ENCODE measurements at places on chromosomes 11 and 22.

DNA sequence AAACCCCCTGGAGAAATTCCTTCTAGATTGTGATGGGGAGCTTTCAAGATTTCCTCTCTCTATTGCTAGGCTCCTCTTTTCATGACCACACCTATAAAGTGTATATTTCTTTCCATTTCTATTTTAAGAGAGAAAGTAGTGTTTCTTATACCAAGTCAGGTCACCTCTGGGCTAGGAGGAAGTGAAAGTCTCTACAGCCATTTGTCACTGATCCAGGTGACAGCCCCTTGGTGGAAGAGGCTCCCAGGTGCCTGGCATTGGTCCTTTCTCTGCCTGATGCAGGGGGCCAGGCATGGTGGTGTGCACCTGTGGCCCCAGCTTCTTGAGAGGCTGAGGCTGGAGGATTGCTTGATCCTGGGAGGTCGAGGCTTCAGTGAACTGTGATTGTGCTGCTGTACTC is 64.7 kb downstream of the DHCR7 start:
- no peak for DNase-seq

DNA sequence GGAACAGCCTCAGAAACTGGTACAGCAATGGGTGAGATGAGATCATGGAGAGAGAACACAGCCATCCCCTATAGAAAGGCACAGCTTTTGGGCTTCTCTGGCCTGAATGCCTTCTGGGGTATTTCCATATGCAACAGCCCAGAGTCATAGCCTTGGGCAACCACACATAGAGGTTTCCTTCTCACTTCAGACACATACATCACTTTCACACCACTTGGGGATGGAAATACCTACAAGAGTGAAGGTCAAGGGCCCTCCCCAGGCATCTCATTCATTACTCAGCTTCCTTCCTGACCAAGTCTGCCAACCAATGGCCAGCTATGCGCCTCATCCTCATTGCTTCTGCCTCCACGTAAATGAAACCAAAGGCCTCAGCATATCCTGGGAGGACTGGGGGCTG is 17.7 kb upstream of the OLFML1 start:
- no peak for DNase-seq

- DNase-seq, result no peak
Observed at GRCh38 chr11:8586184-8586583, 7.8 kb downstream of the STK33 start.

DNA sequence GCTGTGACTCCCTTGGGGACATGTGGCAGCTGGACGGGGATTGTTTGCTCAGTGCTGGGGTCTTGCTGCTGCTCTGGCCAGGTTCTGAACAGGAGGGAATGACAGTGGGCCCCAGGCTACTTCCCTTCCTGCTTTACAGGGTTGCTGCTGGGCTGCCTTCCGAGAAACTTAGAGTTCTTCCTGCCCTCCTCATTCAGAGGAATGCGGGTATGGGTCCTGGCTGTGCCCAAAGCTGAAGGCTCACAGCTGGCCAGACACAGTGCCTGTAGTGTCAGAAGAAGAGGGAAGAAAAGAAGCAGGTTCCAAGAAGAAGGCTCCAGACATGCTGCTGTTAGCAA is 108.3 kb upstream of the PARVA start:
- DNase-seq, result peak; percentile 66

- DNase-seq, result no peak
Observed at GRCh38 chr11:14861680-14862079, 30.4 kb downstream of the CYP2R1 start.

DNA sequence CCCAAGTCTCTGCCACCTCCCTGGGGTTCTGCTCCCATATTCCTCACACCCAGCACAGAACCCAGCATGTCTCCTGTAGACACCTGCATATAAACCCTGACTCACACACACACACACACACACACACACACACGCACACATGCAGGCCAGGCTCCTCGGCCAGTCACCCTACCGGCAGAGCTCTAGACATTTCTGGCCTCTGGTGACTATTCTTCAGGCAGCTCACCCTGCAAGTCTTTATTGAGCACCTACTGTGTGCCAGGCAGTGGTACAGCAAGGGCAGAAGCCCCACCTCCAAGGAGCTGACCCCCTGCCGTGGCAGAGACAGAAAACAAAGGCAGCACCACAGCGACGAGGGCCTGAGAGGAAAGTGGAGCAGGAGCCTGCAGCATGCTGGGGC is 50.3 kb downstream of the CDKN1C start:
- DNase-seq, result no peak

GRCh38 chr11:70575396-70576060 is 177.2 kb downstream of the CTTN start:
- no peak for DNase-seq

DNA sequence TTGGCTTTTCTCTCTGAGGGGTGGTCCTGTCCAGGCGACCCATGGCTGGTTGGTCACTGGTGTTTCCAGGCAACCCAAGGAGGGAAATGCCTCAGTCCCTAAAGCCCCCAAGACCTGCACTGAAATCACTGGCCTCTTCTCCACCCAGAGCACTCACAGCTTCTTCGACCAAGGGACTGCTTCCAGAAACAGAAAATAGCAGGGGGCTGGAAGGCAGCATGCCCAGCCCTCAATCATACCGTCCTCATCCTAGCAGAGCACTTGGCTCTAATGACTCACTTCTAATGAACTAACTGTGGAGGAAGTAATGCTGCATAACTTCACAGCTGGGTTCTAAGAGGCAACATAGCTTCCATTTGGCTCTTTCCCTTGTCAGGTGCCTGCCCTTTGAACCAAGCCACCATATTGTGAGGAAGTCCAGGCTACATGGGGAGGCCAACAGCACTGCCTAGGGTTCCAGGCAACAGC is 27.6 kb downstream of the DKK3 start:
- no peak for DNase-seq

- no peak for DNase-seq
Observed at GRCh38 chr22:36756746-36757655, 18.9 kb downstream of the IFT27 start.

DNA sequence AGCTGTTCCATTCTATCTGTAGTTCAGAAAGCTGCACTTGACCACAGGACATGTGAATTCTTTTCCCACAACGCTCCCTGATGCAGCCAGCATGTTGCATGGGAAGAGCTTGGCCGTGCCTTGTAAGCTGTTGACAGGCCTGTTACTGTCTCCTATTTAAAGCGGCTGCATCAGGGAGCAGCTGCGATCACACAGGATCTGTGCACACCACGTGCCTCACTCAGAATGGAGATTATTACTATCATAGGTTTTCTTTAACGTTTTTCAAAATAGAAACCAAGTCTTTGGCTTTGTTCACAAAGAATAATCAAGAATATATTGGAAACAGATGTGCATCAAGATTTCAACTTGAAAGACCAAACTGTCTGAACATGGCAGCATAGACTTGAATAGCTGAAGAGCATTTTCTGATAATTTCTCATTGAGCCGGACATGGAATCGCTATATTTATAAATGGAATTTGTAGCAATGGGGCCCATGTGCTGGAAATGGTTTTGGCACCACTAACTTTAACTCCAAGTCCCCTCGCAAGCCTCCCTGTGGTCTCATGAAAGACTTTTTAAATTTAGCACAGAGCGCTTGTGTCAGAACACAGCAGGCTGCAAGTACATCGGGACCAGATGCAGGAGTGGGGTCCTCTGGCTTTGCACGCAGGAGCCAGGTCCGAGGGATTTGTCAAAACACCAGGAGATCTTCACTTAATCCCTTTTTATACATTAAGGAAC is 40.8 kb upstream of the MYO18B start:
- DNase-seq, result peak; percentile 40

- no peak for DNase-seq
Observed at GRCh38 chr11:104291646-104292045, 127.7 kb upstream of the PDGFD start.

DNA sequence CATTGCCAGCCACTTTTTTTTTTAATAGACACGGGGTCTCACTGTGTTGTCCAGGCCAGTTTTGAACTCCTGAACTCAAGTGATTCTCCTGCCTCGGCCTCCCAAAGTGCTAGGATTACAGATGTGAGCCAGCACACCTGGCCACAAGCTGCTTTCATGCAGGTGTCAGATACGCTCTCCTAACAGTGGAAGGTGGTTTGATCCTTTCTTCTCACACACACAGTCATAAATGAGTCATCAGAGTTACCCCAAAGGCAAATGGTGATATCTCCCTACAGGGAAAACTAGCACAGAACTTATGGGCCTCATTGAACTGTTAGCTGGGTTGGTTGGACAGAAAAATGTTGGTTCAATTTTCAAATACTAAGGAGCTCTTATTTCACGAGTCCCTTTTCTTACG is 38.2 kb upstream of the UBASH3B start:
- no peak for DNase-seq

GRCh38 chr22:26041931-26042330 is 127.3 kb upstream of the SEZ6L start:
- no peak for DNase-seq

DNA sequence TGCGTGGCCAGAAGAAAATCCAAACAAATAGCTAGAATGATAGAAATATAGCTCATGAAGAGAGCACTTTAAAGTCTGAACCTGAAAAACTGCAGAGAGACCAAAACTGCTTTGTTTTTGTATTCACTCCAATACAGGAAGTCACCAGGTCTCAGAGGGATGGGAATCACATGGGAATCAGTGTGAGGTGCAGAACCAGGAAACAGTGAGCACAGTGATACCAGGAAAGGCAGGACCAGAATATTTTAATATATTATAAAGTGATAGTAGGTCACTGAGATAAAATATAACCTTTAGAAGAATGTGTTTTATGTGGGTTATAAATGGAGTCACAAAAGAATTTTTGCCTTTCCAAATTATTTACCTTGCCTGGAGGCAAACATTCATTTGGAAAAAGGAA is 277.3 kb downstream of the CASP12 start:
- no peak for DNase-seq

- peak; percentile 69 for DNase-seq
Observed at GRCh38 chr11:13972043-13972910, 9.8 kb downstream of the SPON1 start.

DNA sequence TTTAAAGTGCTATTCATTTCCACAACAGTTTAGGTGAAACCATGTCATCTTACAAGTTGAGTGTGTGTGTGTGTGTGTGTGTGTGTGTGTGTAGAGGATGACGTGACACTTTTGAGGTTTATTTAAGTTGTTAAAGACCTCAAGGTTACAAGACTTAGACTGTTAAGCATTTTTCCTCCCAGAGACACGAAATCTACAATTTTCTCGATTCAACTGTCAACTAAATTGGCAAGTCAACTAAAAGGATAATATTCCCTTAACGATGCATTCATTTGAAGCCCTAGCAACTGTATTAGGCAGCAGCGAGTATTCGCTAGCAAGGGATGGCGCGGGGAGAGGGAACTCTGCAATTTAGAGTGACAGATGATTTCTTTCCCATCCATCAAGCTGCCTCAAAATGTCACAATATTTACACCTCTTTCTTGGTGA is 17.6 kb upstream of the BDNF start:
- no peak for DNase-seq

GRCh38 chr11:77779935-77780334 is 40.6 kb downstream of the RSF1 start:
- DNase-seq, result peak; percentile 30

DNA sequence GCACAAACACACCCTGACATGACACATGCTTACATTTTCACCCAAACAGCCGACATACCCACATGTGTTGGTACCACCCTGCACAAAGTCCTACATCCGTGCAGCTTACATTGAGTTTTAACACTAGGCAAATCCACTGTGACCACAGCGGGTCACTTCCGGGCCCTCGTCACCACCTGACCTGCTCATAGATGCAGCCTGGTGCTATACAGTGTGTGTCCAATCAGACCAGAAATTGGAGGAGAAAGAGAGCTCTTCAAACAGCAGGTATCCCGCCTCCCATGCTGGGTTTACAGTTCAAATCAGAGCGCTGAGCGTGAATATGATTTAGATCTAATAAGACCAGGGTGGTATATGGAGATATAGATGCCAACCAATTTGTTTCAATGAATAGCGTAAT is 35.4 kb downstream of the PHF21B start:
- no peak for DNase-seq

DNA sequence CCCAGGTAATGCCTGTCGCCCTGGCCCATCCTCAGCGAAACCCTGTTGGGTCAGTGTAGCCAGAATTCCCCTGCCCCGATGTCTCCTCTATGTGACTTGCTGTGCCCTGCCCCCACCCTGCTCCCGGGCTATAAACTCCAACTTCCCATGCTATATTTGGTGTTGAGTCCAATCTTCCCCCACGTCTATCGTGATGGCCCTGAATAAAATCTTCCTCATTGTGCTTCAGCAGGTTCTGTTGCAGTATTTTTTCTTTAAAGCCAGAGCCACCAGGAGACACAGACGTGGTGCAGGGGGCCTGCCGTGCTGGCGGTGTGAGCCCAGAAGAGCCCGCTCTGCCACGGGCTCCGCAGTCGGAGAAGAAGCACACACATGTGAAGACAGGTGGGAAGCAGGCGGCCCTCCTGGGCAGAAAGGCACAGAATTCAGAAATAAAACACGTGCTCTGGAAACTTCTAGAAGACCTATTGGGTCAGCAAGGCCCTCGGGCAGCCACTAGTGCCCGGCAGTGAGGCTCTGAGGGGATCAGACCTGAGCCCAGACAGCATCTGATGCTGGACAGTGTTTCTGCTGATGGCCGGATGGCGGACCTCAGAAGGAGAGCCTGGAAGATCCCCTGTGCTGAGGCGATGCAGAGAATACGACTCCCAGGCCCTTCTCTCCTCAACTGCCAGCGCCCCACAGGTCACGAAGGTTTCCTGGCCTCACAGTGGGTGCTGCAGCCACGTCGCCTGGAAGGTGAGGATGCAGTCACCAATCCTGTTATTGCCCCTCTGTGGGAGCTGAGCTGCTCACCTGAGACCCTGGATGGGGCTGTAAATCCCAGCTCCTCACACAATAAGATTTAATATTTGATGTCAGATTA is 501.9 kb downstream of the BRD1 start:
- no peak for DNase-seq

GRCh38 chr22:20444325-20444724 is 6.7 kb upstream of the SCARF2 start:
- DNase-seq, result no peak

DNA sequence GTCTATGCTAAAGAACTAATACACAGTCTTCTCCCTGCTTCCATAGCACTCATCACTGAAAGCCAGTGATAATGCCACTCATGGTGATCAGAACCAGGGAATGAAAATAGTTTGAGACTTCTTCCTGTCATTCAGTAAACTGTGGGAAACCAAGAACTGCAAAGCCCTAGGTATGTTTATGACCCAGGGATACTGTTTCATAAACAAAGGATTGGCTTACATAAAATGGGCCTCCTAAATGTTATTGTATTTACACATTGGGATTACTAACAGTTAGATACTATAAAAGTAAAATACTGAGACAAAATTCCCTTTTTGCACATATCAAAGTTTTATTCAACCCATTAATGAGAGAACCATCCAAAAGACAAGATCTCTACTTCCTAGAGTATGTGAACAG is 21.3 kb upstream of the CWF19L2 start:
- DNase-seq, result no peak

DNA sequence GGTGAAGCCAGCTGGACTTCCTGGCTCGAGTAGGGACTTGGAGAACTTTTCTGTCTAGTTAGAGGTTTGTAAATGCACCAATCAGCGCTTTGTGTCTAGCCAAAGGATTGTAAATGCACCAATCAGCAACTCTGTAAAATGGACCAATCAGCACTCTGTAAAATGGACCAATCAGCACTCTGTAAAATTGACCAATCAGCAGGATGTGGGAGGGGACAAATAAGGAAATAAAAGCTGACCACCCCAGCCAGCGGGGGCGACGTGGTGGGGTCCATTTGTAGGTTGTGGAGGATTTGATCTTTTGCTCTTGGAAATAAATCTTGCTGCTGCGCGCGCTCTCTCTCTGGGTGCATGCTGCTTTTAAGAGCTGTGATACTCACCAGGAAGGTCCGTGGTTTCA is 202.9 kb downstream of the MIAT start:
- DNase-seq, result no peak
